Right ventricle myocardium inferior (tissue), 1 donor: ENCODE measurements at places on chromosomes 7 and 10. TPM values are rescaled to one million over a fixed set of nuclear protein-coding genes. Genes with fewer than 3 reads are reported as not detected.

The EPO gene
- total RNA-seq, result not detected

The KBTBD2 gene
- total RNA-seq, result 27.0 TPM

The AKR1C8 gene
- not detected for total RNA-seq

The MMP21 gene
- not detected for total RNA-seq

The BBS9 gene
- 10.2 TPM for total RNA-seq

The PAX2 gene
- total RNA-seq, result not detected

GRCh38 chr7:155234950-155235789, 62.5 kb upstream of the INSIG1 start:
- DNase-seq, result no peak

- DNase-seq, result no peak
Measured at GRCh38 chr7:111232249-111233084, 141.5 kb downstream of the LRRN3 start.

GRCh38 chr7:105250239-105250638, 138.5 kb downstream of the SRPK2 start:
- DNase-seq, result no peak

DNA sequence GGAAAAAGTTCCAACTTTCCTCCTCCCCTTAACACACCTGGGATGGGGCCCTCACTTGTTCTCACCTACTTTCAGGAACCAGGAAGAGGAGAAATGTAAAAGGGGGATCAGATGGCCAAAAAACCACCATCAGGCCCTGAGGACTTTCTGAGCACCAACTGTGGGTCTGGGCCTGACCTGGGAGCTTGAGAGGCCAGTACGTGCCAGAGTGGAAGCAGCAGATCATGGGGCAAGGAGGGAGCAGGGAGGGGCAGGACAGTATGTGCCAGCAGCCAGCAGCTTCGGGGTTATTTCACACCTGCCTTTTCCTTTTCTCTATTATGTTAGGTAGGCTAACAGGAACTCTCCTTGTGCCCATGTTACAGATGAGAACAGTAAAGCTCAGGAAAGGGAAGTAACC, 118.8 kb upstream of the UNC5B start:
- DNase-seq, result no peak

- DNase-seq, result no peak
Measured at GRCh38 chr7:25922296-25922695, 229.7 kb upstream of the NFE2L3 start.

DNA sequence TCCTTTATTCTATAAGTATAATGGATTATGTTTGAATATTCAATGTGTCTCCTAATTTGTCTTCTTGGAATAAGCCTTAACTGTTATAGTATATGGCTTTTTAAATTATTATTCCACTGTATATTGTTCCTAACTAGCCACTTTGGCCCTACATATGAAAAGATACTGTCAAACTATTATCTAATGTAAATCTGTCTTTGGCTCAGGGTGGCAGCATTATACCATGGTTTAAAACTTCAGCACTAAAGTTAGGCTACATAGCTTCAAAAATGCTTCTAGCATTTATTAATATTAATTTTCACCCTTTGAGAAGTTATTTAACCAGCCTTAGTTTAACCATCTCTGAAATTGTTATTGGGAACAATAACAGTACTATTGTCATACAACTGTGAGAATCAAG, 543.1 kb upstream of the MBL2 start:
- no peak for DNase-seq

- DNase-seq, result no peak
Measured at GRCh38 chr10:126013489-126014281, 117.3 kb downstream of the FANK1 start.

- DNase-seq, result peak; percentile 55
Measured at GRCh38 chr10:132921086-132921485, 21.3 kb downstream of the CFAP46 start.

DNA sequence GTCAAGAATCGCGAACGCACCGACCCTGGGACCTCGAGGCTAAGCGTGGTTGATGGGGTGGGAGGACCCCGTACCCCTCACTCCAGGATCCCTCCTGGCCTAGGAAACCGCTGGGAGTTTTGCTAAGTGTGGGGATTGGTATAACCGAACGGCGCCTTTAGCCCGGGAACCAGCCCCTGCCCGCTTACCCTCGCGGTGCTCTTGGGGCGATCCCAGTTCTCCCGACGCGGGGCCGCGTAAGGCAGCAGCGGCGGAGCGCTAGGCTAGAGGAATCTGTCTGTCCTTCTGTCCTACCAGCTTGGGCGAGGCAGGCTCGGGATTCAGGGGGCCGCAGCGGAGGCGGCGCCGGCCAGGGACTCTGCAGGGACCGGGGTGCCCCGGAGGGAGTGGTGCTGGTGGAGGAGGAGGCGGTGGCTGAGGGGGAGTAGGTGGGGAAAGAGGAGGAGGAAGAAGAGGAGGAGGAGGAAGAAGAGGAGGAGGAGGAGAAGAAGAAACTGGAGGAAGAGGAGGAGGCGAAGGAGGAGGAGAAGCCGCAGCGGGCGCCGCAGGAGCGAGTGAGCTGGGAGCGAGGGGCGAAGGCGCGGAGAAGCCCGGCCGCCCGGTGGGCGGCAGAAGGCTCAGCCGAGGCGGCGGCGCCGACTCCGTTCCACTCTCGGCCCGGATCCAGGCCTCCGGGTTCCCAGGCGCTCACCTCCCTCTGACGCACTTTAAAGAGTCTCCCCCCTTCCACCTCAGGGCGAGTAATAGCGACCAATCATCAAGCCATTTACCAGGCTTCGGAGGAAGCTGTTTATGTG, 439 bp upstream of the EMX2 start:
- DNase-seq, result no peak

DNA sequence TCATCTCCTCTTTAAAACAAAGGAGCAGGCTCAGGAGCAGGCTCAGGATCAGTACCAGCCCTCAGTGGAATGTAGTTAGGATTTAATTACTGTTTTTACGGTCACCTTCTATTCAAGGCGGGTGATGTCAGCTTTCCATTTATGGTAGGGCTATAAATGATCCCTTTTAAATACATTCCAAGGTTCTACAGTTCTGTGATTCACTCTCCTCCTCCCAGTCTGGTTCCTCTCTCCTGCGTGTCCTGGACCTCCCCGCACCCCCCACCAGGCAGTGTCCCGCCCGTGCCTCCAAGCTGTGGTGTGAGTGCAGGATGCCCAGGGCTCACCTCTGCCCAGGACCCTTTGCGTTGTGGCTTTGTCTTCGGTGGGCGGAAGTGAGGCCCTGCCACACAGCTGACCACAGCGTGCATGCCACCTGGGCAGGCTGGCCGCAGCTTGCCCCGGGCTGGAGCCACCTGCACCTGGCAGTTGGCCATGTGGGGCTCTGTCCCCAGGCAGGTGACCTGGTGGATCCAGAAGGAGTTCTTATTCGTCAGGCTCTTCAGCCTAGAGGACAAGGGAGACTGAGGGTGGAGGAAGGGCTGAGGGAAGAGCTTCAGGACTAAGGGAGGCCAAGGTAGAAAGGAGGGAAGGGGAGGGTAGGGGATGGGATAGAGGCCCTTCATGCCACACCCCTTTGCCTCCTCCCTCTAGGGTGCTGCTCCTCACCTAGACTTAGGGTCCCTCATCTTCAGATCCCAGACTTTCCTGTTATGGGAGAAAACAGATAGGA, 9.1 kb downstream of the LOXL4 start:
- DNase-seq, result no peak

- no peak for DNase-seq
Measured at GRCh38 chr7:30076411-30076810, 48.2 kb downstream of the PLEKHA8 start.
